Effector memory CD8-positive, alpha-beta T cell (primary cell): ENCODE measurements at places on chromosomes 12 and 14.

DNA sequence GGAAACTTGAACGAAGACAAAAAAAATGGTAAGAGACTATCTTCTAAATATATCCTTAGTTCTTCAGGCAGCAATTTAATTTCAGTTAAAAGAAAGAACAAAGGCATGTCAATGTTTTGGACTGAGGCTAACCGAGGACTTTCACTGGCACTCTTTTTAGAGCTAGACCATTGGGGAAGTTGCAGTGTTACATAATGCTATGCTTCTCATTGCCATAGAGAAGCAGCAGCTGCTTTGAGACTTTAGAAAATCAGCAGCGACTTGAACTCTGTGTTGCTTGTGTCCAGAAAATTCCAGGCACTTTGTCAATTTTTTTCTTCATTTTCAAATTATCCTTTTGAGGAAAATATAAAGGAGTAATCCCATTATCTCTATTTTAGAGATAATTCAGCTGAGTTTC lies 964.2 kb downstream of the NRXN3 start:
- DNase-seq = no peak

DNA sequence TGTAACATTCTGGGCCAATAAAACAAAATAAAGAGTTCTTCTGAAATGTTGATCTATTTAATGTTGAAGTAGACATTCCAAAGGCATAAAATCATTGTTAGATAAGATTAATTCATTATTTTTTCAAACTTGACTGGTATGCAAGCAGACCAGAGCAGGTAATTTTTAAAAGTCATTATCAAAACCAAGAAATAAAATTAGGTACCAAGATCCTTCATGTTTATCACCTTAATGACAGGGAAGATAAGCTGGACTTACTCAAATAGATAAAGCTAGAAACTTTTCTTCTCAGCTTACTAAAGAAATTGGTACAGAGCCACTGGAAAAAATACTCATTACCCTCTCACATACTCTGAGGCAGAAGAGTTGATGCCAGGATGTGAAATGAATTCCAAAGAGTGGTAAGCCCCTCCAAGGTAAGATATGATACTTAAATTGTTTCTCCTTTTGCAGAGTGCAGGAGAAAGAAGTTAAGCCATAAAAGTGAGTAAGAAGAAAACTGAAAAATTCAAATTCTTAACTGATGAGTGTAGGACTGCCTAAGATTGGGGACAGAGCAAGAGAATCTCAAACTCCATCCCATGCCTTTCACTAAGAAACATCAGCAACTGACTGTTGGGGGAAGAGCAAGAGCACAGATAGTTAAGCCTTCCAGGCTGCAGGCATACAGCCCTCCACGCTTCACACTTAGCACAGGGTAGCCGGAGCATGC lies 111.9 kb downstream of the SLC41A2 start:
- DNase-seq = no peak

- no peak for DNase-seq
These were observed 717.8 kb downstream of the TMTC2 start for GRCh38 chr12:83404521-83404920.

GRCh38 chr14:41201696-41202095 lies 405.0 kb upstream of the LRFN5 start:
- DNase-seq = no peak

- no peak for DNase-seq
These were observed 342.6 kb upstream of the E2F7 start for GRCh38 chr12:77407931-77408330.

DNA sequence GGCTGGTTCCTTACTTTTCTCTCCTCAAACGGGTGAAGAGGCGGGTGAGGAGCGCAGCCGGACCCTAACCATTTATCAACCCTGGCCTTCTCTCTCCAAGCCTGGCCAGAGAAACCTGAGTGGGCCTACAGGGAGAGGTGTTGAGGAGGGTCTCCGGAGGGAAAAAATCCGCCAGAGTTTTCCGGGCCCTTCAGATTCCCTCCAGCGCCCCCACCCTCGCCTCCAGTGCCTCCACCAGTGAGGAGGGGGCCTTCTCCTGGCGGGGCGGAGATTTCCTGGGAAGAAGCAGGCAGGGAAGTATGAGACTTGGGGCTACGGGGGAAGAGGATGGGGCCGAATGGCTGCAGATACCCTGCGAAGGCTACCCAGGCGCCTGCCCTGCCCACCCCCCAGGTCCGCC lies 1.4 kb upstream of the HOXC5 start:
- DNase-seq = no peak

DNA sequence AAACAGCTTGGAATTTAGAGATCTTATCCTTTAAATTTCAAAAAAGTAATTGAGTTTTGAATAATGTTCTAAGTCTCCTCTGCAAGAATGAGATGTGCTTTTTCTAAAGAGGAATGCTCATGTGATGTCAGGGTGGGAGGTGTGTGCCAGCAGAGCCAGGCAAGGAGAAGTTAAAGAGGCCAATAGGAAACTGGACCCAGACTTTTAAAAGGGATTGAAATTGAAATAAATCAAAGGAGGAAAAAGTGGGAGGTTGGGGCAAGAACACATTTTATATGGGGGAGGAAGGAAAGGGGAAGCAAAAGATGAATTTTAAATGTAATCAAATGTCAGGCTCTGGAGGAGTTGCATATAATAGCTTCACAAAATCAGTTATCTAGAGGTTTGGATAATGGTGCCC lies 126.1 kb downstream of the FIGNL2 start:
- DNase-seq = no peak

GRCh38 chr12:132465269-132466190 lies 24.4 kb upstream of the FBRSL1 start:
- DNase-seq = no peak

DNA sequence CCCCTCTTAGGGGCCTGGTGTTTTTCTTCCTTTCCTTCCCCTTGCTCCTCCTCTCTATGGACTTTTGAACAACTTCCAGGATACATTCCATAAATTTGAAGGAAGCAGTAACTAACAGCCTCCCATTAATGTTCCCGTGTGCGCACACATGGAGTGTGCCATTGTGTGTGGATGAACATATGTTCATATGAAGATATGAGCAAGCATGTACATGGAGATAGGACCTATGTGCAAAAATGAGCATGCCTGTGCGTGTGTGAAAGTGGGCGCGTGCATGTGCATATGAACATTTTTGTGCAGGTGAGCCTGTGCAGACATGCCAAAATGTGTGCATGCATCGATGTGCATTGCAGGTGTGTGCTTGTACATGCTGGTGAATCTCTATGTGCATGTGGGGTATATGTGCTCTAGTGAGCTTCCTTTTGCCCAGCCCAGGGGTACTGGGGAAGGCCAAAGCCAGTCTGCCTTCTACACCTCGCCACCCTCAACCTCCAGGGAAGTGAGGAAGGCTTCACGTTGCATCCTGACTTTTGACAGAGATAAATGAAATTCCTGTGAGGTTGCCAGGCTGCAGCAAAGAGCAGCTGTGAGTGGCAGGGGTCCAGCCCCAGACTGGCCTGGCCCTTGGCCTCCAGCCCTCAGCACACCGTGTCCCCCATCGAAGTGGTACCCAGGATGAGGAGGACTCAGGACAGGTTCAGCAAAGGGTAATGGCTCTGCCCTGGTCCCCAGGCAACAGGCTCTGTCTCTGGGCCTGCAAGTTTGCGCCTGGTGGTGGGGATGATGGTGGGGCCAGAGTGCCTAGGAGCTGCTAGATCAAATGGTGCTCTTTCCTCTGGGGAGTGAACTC lies 21.1 kb upstream of the PGF start:
- no peak for DNase-seq

GRCh38 chr14:74531467-74531866 lies 37.9 kb downstream of the ISCA2 start:
- DNase-seq = no peak

GRCh38 chr14:98931911-98932310 lies 340.1 kb downstream of the BCL11B start:
- peak; percentile 68 for DNase-seq

DNA sequence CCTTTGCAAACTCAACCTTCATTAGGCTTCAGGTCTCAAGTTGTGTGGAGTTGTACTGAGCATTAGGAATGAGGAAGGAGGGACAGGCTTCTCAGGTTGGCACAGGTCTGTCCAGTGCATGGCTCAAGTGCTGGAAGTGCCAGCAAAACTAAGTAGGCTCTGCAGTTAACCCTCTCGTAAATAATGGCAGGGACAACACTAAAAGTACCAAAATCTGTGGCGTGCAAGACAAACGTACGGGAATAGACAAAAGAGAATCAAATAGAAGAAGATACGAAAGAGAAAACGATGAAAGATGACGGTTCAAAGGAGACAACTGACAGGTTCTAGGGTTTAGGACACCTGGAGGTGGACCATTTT lies 612 bp downstream of the TRAPPC6B start:
- no peak for DNase-seq

DNA sequence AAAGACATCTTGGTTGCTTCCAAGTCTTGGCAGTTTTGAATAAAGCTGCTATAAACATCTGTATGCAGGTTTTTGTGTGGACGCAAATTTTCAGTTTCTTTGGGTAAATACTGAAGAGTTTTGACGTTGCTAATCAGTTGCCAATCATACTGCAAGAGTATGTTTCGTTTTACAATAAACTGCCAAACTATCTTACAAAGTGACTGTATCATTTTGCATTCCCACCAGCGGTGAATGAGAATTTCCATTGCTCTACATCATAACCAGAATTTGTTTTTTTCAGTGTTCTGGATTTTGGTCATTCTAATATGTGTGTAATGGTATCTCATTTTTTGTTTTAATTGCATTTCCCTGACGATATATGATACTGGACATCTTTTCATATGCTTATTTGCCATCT lies 190.8 kb upstream of the PARP11 start:
- DNase-seq = no peak
